Activated T-helper 1 cell treated with Interleukin-2 at 50 U/mL for 16 hours (primary cell): ENCODE measurements at places on chromosomes 13 and 19.

DNA sequence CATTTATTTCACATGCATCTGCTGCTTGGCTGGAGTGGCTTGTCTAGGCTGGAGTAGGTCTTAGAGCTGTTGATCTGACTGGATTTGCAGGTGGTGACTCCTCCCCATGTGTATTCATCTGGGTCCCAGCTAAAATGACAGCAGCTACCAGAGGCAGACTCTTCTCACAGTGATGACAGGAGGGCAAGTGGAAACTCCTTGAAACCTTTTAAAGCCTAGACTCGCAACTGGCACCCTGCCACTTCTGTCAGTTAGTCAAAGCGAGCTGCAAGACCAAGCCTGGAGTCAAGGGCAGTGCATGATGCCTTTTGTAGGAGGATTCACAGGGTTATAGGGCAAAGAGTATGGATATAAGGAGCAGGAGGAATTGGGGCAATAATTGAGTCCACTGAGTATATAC, 65.2 kb downstream of the TEX26 start:
- no peak for DNase-seq

GRCh38 chr19:718251-718951, 9.7 kb downstream of the PALM start:
- DNase-seq = no peak

GRCh38 chr13:106558527-106558926, 9.4 kb downstream of the ARGLU1 start:
- DNase-seq = no peak

GRCh38 chr13:72889495-72889894, 107.6 kb downstream of the PIBF1 start:
- no peak for DNase-seq

GRCh38 chr19:18397242-18398202, at the start of gene LRRC25:
TSS of gene LRRC25 (minus strand) at chr19:18397622. CDS start at chr19:18396963, 659 bp downstream.
- DNase-seq = no peak

DNA sequence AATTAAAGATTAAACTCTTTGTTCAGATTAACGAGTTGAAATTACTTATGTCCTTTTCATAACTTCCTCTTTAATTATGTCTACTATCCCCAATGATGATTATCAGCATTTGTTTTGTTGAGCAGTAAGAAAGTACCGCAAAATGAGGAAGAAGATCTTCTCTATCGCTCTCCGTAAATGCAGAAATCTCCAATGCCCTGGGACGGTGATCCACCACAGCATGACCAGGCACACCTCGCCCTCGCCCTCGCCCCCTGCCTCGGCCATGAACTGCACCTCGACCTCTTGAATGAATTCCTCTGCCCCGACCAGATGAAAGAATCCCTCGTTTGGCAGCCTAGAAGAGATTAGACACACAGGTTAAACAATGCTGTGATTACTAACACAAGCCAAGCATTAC, 69.1 kb downstream of the RBM26 start:
- no peak for DNase-seq

GRCh38 chr13:97855570-97856303, 97.7 kb upstream of the IPO5 start:
- DNase-seq = no peak

- DNase-seq = no peak
These were observed 154.2 kb upstream of the KLF12 start for GRCh38 chr13:74288361-74288911.

DNA sequence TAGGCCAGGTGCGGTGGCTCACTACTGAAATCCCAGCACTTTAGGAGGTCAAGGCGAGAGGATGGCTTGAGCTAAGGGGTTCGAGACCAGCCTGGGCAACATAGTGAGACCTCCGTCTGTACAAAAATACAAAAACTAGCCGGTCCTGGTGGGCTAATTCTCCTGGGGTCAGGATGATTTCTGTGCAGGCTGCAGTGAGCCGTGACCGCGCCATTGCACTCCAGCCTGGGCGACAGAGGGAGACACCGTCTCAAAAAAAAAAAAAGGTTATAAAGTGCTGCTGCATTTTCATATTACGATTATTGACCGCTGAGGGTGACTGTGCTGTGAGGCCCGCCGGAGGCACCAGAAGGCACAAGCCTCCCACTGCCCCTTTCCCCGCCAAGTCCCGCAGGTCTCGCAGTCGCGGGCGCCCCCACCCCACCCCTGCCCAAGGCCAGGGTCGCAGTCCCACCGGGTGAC, 477 bp upstream of the PLEKHF1 start:
- no peak for DNase-seq

GRCh38 chr13:60108589-60108988, 55.1 kb downstream of the DIAPH3 start:
- DNase-seq = no peak

- DNase-seq = no peak
These were observed 499.8 kb downstream of the GPC6 start for GRCh38 chr13:93726173-93726957.

- DNase-seq = no peak
These were observed 7.9 kb upstream of the FBXL3 start for GRCh38 chr13:77034881-77035280.

GRCh38 chr13:58729361-58729760, 1097.8 kb downstream of the PCDH17 start:
- DNase-seq = no peak

GRCh38 chr13:20475927-20476691, 49.5 kb downstream of the CRYL1 start:
- DNase-seq = peak; percentile 55

GRCh38 chr13:30804474-30804873, 69.1 kb downstream of the ALOX5AP start:
- DNase-seq = no peak

- DNase-seq = no peak
These were observed 15.5 kb downstream of the UPF3A start for GRCh38 chr13:114296902-114297301.

GRCh38 chr13:31697290-31697689, 42.0 kb upstream of the RXFP2 start:
- DNase-seq = no peak

DNA sequence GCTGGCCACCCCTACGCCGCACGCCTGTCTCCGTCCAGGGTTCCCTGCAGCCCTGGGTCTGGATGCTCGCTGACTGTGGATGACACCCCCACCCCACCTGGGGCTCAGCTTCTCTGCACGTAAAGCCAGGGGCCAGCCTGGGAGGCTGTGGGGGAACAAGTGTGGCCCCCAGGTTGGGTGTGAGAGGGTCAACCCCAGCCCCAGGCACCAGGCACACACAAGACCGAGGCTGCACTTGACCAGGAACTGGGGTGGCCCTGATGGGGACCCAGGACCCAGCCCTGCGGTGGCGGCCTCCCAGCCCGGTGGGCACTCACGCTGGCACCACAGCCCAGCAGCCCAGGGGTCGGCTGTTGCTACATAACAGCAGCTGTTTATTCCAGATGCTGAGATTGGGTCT, 41.6 kb downstream of the GAS6 start:
- DNase-seq = no peak

- DNase-seq = no peak
These were observed 9.7 kb downstream of the YJU2 start for GRCh38 chr19:4256563-4256962.

DNA sequence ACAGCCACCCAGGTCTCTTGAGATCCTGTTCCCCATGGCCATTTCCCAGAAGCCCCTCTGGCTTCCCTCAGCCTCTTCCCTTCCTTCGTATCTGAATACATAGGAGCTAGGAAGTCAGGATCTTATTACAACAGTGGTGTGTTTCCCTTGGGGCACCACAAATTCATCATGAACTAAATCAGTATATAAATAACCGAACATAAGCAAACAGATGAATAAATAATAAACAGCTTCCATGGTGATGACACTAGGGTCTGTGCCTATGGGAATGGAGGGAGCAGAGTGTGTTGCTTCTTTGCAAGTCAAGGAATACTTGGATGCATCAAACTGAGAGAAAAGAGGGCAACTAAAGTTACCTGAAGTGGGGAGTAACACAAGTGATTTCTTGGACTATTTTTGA, 527.6 kb downstream of the LMO7 start:
- no peak for DNase-seq

- DNase-seq = no peak
These were observed 195.6 kb upstream of the DACH1 start for GRCh38 chr13:72062566-72062965.

- no peak for DNase-seq
These were observed 314.8 kb downstream of the ZNF536 start for GRCh38 chr19:30686826-30687566.

DNA sequence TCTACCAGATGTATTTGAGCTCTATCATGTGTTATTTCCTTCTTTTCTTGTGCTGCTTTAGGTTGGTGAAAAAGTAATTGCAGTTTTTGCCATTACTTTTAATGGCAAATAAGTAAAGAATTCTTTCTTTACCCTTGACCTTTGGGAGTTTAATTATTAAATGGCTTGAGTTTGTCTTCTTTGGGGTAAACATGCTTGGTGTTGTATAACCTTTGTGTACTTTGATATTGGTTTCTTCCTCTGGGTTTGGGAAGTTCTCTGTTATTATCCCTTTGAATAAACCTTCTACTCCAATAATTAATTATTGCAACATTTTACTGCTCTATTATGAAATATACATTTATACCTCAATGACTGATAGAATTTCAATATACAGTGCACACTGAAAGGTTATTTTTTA, 709.4 kb downstream of the PCDH17 start:
- DNase-seq = no peak

- peak; percentile 47 for DNase-seq
These were observed 8.3 kb upstream of the SYCN start for GRCh38 chr19:39212375-39212742.

- DNase-seq = no peak
These were observed 42.9 kb downstream of the LRCH1 start for GRCh38 chr13:46595885-46596275.

GRCh38 chr19:12047868-12048267, 4.9 kb downstream of the ZNF878 start:
- no peak for DNase-seq
